ENCODE measurements at places on chromosomes 11 and 22. TPM values are rescaled to one million over a fixed set of nuclear protein-coding genes. Genes with fewer than 3 reads are reported as not detected.

- H3K36me3 ChIP-seq = no peaks in the 10 kb centered on the region
- DNase-seq = no peak
- no peaks in the 10 kb centered on the region for H3K27me3 ChIP-seq
- peaks cover 6% of the 10 kb centered on the region for H3K4me1 ChIP-seq
These were observed 76.0 kb upstream of the MTMR2 start for GRCh38 chr11:95999711-96000406.

DNA sequence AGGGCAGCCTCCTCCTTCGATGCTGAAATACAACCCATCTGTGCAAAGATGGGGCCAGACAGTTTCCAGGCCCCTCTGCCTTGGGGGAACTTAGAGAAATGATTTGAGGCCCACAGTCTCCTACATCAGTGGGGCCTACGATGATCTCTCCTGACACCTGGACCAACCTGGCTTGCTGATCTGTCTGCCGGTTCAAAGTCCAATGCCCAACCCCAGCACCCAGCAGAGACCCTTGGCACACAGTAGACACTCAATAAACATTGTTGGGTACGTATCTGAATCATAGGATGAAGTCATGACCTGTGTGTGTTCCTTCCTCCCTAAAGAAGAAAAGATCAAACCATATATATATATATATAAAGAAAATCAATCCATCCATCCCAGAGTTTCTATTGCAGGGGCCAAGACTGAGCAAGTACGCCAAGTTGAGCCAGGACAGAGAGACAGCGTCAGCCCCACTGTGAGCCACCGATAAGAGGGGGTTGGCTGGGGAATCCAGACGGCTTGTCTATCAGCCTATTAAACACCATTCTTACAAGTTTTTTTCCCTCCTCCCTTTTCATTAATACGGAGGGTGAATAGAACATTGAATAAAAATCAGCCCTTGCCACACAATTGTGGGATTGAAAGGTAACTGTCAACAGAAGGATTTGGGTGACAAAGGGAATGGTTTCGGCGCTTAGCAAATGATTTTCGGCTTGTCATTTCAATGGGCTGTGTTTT, 244.1 kb downstream of the MN1 start:
- H3K4me3 ChIP-seq = no peak overlapping the region
- no peaks in the 10 kb centered on the region for H3K27me3 ChIP-seq
- H3K4me1 ChIP-seq = peaks cover 5% of the 10 kb centered on the region
- H3K36me3 ChIP-seq = no peaks in the 10 kb centered on the region
- no peak overlapping the region for H3K27ac ChIP-seq

GRCh38 chr11:36532941-36533601, 23.0 kb upstream of the TRAF6 start:
- no peak overlapping the region for H3K27ac ChIP-seq
- H3K36me3 ChIP-seq = no peaks in the 10 kb centered on the region
- no peaks in the 10 kb centered on the region for H3K27me3 ChIP-seq
- H3K4me3 ChIP-seq = no peak overlapping the region
- H3K4me1 ChIP-seq = no peaks in the 10 kb centered on the region

GRCh38 chr11:122103321-122103720, 12.7 kb downstream of the BLID start:
- peaks cover 40% of the 10 kb centered on the region for H3K36me3 ChIP-seq
- no peaks in the 10 kb centered on the region for H3K27me3 ChIP-seq
- no peak overlapping the region for H3K4me3 ChIP-seq
- peak overlapping the region; percentile 95 for H3K27ac ChIP-seq
- H3K4me1 ChIP-seq = peaks cover 66% of the 10 kb centered on the region
- DNase-seq = peak; percentile 78

GRCh38 chr22:22200569-22201184, 43.9 kb upstream of the VPREB1 start:
- no peaks in the 10 kb centered on the region for H3K36me3 ChIP-seq
- no peak overlapping the region for H3K4me3 ChIP-seq
- DNase-seq = no peak
- H3K27ac ChIP-seq = no peak overlapping the region

The CARD16 gene
- 2.0 TPM for total RNA-seq

The RAB38 gene
- 3.2 TPM for total RNA-seq

The KDM2A gene
- total RNA-seq = 65.2 TPM

The HMBS gene
- 22.2 TPM for total RNA-seq

All from astrocyte (in vitro differentiated cells and primary cell).